ENCODE measurements at places on chromosomes 1 and 21.

DNA sequence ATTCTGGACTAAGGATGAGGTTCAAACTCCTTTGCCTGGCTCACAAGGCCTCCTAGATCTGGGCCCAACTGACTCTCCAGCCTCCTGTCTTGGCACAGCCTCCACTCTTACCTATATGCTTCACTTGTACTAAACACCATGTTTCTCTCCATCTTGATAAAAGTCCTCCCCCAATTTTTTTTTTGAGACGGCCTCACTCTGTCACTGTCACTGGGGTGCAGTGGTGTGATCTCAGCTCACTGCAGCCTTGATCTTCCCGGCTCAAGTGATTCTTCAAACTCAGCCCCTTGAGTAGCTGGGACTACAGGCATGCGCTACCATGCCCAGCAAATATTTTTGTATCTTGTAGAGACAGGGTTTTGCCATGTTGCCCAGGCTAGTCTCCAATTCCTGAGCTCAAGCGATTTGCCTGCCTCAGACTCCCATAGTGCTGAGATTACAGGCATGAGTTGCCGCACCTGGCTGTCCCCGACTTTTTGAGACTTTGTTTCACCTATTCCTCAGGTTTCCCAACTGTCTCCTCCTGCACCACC lies 39.7 kb downstream of the CD34 start:
- no peak for DNase-seq

DNA sequence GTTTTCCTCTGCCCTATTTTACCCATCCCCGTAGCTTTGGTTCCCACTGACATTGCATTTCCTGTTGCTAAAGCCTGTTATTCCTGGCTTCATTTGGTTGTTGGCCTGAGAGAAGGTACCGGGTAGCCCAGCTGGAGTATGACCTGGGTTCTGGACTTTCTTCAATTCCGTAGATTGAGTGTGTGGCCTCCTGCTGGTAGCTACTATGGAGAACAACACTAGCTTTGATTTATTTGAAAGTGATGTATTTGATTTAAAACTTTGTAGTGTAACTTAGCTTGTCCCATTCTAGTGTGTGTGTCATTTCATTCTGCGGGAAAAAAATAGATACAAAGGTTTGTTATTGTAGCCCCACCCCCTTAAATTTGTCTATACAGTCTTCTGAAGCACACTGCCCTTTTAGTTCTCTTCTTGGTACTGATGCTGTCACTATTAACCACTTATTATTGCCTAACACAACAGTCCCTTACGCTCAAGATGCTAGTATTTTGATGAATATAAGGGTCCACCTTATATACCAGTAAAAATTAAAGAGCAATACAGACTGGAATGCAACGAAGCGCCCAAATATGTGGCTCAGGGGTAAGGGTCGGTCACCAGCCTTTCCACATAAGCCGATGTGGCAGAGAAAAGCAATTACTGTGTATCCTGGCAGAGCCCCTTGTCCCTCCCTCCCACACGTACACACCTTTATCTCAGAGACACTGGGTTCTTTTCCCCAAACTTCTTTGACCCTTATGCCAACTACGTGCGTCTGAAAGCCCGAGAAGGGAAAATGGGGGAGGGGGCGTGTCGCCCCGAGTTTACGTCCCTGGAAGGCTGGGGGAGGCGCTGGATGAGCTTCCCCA lies 643 bp upstream of the MOV10 start:
- no peak for DNase-seq

- peak; percentile 58 for DNase-seq
These were observed 4.2 kb upstream of the ADORA3 start for GRCh38 chr1:111507411-111508201.

GRCh38 chr1:185433667-185434066 lies 116.6 kb upstream of the IVNS1ABP start:
- DNase-seq = no peak

DNA sequence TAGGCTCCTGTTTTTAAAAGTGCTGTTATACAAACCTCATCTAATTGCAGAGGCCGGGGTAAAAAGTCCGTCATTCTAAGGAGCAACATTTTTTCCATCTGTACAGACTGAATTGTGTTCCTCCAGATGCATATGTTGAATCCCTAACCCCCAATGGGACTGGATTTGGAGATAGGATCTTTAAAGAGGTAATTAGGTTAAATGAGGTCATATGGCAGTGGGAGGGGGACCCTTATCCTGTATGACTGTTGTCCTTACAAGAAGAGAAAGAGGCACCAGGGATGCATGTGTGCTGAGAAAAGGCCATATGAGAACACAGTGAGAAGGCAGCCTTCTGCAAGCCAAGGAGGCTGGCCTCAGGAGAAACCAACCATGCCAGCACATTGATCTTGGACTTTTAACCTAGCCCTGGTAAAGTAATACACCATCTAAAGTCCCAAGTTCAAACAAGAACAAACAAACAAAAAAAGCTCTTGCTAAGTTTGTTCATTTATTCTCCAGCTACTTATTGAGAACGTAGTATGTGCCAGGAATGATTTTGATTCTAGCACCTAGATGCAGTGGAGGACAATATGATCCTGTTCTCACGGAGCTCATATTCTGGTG lies 352.4 kb downstream of the NTNG1 start:
- DNase-seq = no peak

DNA sequence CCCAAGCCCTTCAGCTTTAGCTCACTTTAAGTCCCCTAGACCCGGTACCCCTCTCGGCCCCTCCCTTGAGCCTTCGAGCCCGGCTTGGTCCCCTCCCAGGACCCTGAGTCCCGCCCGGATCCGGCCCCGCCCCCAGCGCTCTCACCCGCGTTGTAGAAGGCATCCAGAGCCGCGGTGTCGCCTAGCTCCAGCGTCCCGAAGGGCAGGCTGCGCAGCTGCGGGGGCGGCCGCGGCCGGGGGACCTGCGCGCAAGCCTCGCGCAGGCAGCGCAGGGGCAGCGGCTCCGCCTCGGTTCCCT lies 699 bp downstream of the MAP3K6 start:
- DNase-seq = peak; percentile 90

GRCh38 chr21:26057477-26058170 lies 112.9 kb downstream of the APP start:
- no peak for DNase-seq

GRCh38 chr1:248804771-248805681 lies 20.7 kb downstream of the SH3BP5L start:
- no peak for DNase-seq

GRCh38 chr1:5688081-5689077 lies 303.8 kb downstream of the NPHP4 start:
- no peak for DNase-seq

GRCh38 chr1:210447456-210448057 lies 118.9 kb downstream of the HHAT start:
- DNase-seq = no peak

- DNase-seq = no peak
These were observed 30.7 kb downstream of the SDCCAG8 start for GRCh38 chr1:243286409-243287122.

DNA sequence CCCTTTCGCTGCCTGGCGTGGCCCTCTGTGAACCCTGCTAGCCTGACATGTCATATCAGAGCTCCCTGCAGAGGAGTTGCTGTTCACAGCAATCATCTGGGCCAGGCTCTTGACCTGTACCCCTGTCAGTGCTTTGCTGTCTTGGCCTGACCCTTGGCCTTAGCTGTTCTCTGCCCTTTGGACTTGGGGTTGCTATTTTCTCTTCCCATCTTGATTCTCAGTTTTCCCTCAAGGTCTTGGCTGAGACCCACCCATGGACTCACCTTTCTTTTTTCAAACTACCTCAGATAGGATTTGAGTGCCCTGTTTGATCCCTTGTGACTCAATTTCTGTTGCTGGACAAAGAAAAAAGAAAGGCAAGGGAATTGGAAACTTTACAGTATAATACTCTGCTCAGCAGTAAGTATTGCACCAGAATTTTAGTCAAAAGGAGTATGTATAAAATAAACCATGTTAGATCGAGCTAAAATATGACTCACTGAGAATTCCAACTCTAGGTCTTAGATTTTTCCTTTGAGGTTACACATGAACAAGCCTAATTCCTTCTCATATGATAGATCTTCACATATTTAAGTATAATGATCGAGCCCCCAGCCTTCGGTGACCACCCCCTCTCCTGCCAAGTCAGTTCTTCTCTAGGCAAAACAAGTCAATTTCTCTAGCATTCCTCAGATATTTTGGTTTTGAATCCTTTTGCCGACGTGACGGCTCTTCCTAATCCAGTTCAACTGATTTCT lies 110.5 kb downstream of the NGF start:
- DNase-seq = no peak

DNA sequence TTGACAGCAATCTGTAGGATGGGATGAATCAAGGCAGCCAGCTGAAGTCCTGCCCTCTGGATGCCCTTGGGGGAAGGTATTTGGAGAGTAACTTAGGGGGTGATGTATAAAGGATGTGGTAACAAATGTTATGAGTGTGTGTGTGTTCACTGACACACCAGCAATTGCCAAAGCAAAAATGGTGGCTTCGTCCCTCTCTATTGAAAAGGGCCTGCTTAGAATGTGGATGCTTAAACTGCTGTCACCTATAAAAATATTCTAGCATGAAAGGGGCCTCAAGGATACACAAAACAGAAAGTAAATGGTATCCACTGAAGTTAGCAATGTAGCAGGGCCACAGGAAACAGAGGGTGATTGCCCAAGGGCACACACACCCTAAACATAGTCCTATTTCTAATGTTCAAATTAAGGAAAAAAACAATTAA lies 15.1 kb upstream of the AIM2 start:
- DNase-seq = no peak

- no peak for DNase-seq
These were observed 164.7 kb downstream of the GALNT2 start for GRCh38 chr1:230231774-230232145.

DNA sequence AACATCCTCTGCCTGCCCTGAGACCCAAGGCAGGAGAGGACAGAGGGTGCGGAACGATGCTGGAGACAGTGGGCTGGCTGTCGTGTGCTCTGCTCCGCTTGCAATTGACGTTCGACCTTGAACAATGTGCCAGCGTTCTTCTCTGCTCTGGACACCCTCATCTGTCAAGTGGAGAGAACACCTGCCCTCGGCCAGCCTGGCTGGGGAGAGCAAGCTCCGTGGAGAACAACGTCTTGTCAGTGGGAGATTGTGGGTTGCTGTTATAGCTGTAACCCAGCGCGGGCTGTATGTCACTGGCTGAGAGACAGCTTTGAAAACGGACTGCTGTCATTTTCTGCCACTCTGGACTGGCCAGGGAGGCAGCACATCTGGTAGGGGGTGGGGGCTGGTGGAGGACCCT lies 14.7 kb downstream of the KIAA1614 start:
- no peak for DNase-seq

DNA sequence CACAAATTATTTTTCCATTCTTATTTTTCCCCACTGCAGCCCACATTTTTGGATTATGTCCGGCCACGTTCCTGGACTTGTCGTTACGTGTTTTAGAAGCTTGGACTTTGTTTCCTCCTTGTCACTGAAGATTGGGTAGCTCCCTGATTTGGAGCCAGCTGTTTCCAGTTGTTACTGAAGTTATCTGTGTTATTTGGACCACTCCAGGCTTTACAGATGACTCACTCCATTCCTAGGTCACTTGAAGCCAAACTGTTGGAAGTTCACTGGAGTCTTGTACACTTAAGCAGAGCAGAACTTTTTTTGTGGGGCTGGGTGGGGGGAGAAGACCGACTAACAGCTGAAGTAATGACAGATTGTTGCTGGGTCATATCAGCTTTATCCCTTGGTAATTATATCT lies 12.2 kb upstream of the AXDND1 start:
- DNase-seq = no peak

DNA sequence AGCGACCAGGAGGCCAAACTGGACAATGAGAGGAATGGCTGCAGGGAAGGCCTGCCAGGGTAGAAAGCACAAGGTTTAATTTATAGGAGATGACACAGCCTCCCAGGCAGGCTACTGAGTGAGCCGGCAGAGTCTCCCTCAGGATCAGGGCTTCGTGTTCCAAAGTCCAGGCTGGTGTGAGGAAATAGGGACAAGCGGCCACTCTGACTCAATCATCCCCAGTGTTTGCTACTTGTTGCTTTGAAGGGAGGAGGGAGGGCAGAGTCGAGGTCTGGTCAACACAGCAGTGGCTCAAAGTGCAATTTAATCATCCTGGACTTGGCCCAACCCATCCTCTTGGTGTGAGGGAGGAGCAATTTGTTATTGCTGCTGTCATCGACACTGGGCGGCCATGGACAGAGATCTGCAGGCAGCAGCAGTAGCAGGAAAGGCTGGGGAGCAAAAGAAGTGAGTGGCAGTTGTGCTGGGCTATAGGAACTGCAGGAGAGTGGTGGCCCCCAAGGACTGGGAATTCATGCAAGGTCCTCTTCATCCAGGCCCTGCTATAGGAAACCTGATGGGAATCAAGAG lies 27.5 kb downstream of the TBX15 start:
- DNase-seq = no peak

GRCh38 chr1:173445164-173445563 lies 32.0 kb upstream of the PRDX6 start:
- DNase-seq = no peak

- DNase-seq = no peak
These were observed 689.7 kb upstream of the PRMT6 start for GRCh38 chr1:106366627-106367319.

- no peak for DNase-seq
These were observed 37.0 kb downstream of the F3 start for GRCh38 chr1:94504601-94505000.

GRCh38 chr1:246005067-246005466 lies 502.0 kb downstream of the SMYD3 start:
- no peak for DNase-seq

DNA sequence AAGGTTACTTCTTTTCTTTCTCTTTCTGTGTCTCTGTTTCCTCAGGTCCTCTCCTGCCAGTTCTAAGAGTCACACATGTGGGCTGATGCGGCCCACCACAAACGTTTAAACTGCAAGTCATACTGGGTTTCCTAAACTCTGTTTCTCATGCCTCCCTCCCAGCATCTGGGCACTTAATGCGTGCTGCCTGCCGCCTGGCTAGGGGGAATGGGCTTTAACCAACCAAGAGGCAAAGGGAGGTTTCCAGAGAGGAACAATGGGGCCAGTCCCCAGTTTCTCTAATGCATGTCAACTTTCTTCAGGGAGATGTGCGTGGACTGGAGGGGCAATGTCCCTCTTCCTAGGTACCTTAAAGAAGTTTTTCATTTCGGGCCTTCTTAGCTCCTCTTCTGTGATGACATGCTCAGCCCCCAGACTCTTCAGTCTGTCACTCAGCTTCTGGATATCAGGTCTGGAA lies 19.9 kb upstream of the SRSF4 start:
- no peak for DNase-seq

- DNase-seq = no peak
These were observed 31.4 kb downstream of the B3GALT5 start for GRCh38 chr21:39644062-39644560.

DNA sequence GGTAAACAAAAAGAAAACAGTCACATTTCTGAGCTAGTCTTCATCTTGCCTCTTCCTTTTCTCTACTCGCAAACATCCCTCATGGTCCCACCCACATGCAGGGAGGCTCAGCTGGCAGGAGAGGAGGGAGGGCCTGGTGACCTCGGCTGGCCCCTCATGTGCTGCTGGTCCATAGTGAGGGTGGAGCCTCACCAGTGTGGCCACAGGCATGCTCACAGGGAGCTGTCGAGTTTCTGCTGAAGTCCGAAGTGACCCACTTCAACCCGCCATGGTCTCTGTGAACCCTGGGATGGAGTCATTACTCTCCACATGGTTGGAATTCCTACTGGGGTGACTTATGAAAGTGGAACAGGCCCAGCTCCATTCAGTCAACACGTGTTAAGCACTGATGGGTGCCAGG lies 253.4 kb downstream of the RHOU start:
- no peak for DNase-seq

GRCh38 chr21:45554477-45555175 lies 12.4 kb upstream of the SLC19A1 start:
- peak; percentile 92 for DNase-seq

GRCh38 chr1:196309386-196309785 lies 298.9 kb downstream of the KCNT2 start:
- no peak for DNase-seq

GRCh38 chr1:109392037-109392787 lies 5.5 kb downstream of the SORT1 start:
- DNase-seq = no peak
